Liver (tissue), 10 donors: ENCODE measurements at places on chromosomes 3 and 15.

DNA sequence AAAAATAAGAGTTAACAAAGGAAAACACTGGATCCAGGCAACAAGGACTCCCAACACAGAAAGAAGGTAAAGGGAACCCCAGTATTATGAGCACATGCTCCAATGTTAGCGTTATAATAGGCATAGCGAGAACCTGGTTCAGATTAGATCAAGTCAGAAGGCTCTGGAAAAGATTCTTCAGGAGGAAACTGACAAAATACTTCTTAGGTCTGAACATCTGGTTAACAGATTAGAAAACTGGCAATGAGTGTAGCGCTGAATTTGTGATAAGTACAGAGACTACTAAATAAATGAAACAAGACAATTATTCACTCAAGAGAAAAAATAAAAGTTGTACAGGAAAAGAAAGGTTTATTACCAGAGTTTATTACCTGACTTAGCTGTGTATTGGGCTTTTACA is 146.1 kb downstream of the DPH6 start:
- no peak for DNase-seq

DNA sequence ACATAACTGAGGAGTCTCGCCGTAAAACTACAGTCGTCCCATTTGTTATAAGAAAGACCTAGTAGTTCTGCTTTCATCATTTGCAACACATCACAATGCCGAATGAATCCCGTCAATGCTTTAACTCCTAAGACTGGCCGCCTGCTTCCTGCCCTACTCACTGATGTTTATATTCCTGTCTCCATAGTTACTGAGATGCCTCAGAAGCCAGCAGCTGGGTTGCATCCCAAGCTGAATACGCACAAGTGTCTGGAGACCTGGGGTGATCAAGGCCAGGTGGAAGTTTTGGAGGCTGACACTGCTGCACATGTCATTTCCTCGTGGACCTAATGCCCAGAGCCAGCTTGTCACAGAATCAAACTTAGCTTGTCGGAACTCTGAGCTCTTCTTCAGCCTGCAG is 95.2 kb upstream of the UBE2E1 start:
- no peak for DNase-seq

DNA sequence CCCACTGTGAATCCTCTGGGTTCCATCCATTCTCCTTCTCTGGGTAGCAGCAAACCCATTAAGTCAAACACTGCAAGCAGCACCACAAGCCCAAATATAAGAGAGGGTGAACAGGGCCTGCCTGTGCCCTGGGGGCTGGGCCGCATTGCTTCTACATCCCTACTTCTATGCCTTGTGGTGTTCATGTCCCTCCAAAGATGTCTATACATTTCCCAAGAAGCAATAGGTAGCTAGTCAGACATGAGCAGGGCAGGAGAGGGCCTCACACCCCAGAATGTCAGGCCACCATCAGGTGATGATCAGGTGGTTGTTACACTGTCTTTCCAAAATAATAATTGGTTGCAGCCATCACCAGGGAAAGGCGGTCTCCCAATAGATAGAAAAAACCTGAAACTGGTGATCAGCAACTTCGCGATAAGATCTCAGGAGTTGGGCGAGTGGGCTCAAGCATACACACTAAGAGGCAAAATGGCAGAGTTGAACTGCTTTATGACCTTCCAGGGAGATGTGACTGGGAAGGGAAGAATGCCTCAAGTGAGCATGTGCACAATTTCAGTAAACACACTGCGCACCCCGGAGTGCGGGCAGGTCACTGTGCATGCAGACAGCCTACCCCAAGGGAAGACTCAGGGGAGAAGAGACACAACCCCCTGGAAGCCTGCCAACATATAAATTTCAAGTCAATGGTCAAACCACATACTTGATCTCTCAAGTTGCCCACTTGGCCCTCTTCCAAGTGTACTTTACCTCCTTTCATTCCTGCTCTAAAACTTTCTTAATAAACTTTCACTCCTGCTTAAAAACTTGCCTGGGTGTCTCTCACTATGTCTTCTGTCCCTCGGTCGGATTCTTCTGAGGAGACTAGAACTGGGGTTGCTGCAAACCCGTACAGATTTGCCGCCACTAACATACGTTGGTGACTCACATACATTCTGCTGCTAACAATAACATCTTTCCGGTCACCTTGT is 39.9 kb downstream of the KLF15 start:
- no peak for DNase-seq

- no peak for DNase-seq
These were observed 238.9 kb downstream of the SUCLG2 start for GRCh38 chr3:67415511-67415910.

DNA sequence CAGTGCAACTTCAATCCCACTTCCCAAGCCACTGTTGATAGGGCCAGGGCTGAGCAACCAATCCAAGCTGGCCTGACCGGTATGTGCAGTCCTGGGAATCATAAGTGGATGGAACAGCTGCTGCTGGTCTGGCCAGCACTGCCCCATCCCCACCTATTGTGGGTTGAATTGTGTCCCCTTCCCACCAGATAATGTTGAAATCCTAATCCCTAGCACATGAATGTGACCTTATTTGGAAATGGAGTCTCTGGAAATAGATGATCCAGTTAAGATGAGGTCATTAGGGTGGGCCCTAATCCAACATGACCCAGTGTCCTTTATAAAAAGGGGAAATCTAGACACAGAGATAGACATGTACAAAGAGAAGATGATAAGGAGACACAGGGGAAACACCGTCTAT is 13.7 kb upstream of the PDIA5 start:
- DNase-seq, result no peak

- no peak for DNase-seq
These were observed 7.1 kb downstream of the MYEF2 start for GRCh38 chr15:48170981-48171380.

DNA sequence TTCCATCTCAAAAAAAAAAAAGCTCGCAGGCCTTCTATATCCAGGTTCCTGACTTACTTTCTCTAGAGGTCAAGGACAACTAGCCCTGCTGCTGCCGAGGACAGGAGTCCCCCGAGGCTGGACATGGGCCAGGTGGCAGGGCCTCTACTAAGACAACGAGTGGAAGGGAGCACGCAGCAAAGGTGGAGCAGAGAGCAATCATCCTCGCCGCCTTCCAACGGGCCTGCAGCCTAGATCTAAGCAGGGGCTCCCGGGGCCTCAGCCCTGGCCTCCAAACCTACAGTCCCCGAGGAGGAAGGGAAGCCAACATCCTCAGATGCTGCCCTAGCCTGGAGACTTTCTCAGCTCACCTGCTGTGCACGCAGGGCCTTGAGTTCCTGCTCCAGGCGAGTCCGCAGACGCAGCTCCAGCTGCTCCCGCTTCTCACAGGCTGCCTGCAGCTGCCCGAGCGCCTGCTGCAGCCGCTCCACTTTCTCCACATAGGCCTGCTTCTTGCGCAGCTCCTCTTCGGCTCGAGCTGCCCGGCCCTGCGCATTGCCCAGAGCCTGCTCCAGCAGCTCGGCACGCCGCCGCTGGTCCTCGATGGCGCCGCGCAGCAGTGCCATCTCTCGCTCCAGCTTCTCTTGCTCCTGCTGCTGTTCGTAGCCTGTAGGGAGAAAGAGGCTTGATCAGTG is 12.9 kb downstream of the AMOTL2 start:
- no peak for DNase-seq

DNA sequence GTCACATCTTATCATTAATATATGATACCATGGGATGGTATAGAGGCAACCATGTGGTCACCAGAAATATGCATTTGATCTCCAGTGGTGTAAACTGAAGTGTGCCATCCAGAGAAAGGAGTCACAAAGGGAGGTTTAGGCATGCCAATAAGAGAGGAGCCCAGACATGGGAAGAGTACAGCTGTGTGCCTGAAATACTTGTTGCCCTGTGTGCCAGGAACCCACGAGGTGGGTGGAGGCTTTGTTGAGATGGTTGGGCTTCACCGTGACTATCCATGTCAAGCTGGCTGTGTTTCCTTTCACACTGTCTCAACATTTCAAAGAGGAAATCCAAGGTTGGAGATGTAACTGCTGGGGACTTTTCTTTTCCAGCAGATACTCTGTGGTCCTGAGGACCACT is 43.5 kb downstream of the CACNA2D3 start:
- DNase-seq, result no peak

- DNase-seq, result no peak
These were observed 285.9 kb upstream of the BCHE start for GRCh38 chr3:166123088-166123487.

- DNase-seq, result no peak
These were observed 48.4 kb upstream of the TRAK1 start for GRCh38 chr3:42042747-42043098.

- DNase-seq, result no peak
These were observed 30.8 kb upstream of the BHLHE40 start for GRCh38 chr3:4948395-4948794.

DNA sequence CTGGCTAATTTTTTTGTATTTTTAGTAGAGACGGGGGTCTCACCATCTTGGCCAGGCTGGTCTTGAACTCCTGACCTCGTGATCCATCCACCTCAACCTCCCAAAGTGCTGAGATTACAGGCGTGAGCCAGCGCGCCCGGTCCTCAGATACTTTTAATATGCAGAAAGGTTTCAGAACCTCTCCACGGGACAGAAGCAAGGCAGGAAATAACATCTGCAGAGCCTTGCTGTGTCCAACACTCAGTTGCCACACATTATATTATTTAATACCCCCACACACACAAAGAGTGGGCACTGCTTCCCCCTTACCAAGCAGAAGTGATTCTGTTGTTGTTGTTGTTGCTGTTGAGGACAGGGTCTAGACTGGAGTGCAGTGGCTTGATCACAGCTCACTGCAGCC is 28.0 kb downstream of the OSBPL10 start:
- DNase-seq, result no peak
